ENCODE measurements at places on chromosomes 7 and 10. TPM values are rescaled to one million over a fixed set of nuclear protein-coding genes. Genes with fewer than 3 reads are reported as not detected.

DNA sequence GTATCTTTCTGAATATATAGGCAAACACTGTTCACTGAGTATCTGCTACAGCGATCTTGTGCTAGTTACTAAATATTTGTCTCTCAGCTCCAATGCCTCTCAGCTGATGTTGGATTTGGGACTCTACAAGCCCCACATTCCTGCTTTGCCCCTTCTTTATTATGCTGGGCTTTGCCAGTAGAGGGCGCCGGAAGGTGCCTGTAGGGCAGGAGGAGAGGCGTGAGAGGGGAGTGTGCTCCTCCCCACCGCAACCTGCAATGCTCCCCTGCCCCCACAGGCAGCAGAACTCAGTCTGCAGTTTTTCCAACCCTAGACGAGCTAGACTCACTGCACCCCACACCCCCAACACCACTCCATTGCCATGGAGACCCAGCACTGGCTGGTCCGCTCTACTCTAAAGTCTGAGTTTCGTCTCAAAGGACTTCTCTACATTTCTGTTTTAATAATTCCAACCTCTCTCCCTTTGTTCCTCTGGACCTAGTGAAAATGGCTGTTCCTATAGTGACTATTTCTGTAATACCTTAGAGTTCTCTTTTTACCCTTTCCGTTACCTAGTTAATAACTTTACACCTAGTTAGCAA lies 337.6 kb downstream of the CCSER2 start:
- no peak for DNase-seq

Gene ST7
- 16.4 TPM for total RNA-seq

Gene SYT15B
- total RNA-seq: not detected

Gene DKK1
- total RNA-seq: 123 TPM

- DNase-seq: peak; percentile 86
Measured at GRCh38 chr7:29953726-29954347, 35.8 kb downstream of the SCRN1 start.

DNA sequence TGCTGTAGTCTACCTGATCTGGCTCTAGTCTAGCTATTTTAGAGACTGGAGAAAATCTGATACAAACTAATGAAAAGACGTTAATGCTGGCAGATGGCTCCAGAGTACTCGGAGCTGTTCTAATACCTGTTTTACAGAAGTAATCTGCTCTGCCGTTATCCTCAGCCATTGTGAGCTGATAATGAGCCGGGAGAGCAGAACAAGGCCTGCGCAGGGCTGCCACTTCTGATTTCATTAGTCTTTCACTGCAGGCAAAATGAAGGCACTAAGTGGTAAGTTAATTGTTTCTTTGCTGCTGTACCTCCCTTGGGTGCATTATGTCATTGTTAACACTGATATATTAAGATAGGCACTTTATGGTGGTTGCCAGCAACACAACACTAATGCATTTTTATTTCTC lies 456.4 kb upstream of the PFKP start:
- DNase-seq: no peak

- no peak for DNase-seq
Measured at GRCh38 chr10:5376450-5376849, 11.7 kb downstream of the UCN3 start.

Gene PHYHIPL
- total RNA-seq: not detected

- DNase-seq: no peak
Measured at GRCh38 chr7:39375874-39376190, 190.4 kb upstream of the YAE1 start.

DNA sequence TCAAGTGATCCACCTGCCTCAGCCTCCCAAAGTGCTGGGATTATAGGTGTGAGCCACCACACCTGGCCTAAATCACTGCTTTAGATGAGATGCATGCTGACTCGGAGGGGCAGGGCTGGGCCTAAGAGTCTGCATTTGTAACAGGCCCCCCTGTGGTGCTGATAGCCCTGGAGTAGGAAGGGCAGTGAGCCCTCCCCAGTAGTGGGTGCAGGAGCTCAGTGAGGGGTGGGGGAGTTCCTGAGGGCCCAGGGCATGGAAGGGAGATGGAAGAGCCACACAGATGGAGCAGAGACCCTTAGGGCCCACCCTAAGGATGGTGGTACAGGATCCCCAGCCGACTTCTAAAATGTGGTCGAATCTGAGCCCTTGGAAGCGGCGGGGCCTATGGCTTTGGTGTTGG lies 131.7 kb upstream of the PPIF start:
- DNase-seq: no peak

DNA sequence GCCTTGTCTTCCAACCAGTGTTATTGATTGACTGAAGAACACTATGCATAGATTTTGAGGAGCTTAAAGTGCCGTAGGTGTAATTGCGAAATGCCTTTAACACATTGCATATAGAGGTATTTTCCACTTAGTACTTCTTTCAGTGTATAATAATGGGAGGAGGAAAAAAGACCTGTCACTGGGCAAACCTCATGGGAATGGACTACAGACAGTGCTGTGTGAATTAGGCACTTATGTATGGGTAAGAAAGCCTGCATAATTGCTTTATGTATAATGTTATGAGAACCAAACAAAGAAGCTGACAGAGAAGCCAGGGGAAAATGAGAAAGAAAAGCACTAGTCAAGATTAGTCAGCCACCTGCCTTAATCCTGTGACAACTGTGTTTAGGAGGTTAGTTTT lies 12.4 kb upstream of the SCRN1 start:
- DNase-seq: no peak

GRCh38 chr10:11795101-11795920 lies 27.8 kb upstream of the PROSER2 start:
- DNase-seq: no peak

- peak; percentile 54 for DNase-seq
Measured at GRCh38 chr10:61901829-61902444, 438 bp downstream of the ARID5B start.

Gene SAP25
- not detected for total RNA-seq

DNA sequence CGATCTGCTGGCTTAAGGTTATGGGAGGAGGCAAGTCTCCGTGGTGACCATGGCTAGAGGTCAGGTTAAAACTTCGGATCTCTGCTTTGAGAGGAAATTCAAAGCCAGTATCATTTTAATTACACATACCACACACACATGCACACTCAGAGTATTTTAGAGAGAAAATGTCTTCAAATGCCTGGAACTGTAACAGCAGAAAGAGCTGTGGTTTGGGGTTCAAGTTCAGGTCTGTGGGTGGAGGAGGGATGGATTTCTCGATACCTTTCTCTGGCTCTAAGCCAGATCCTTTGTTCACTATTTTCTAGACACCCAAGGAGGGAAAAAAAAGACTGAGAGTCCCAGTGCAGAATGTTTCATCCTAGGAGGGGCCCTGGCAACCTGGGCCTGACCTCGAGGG lies 32.5 kb downstream of the ARL3 start:
- no peak for DNase-seq

DNA sequence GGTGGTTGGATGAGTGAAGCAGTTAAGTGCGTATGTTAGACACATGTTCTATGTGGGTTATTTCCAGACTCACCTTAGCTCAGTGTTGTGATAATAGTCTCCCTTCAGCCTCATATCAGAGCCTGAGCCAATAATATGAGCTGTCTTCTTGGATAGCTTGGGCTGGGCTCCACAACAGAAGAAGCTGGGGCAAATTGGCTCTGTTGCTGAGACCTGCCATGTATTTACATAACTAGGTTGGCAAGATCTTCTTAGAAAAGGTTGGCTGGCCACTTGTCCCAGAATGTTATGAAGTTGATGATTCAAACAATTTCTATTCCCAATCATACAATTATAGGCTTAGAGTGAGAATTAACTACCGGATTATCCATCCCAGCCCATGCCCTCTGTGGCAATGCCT lies 35.7 kb upstream of the CREB5 start:
- no peak for DNase-seq

DNA sequence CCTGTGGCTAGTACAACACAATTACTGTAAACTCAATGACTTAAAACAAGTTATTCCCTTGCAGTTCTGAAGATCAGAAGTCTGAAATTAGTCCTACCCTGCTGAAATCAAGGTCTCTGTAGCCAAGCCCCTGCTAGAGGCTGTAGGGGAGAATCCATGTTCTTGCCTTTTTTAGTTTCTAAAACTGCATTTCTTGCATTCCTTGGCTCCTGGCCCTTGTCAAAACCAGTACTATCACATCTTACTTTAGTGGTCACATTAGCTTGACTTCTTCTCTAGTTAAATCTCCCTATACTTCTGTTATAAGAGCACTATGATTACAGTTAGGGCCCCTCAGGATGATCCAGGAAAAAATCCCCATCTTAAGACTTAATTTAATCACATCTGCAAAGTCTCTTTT lies 567.0 kb downstream of the GFRA1 start:
- DNase-seq: no peak

GRCh38 chr10:65751218-65751617 lies 1174.6 kb upstream of the LRRTM3 start:
- DNase-seq: no peak

Gene TMEM176B
- total RNA-seq: not detected
